ENCODE measurements at places on chromosomes 2 and 18. TPM values are rescaled to one million over a fixed set of nuclear protein-coding genes. Genes with fewer than 3 reads are reported as not detected.

The GBX2 gene
- 0.65 TPM for polyA plus RNA-seq

The GNLY gene
- polyA plus RNA-seq = 0.41 TPM

The UPP2 gene
- polyA plus RNA-seq = 6.7 TPM

The NXPH2 gene
- 5.9 TPM for polyA plus RNA-seq

The THUMPD2 gene
- polyA plus RNA-seq = 26.4 TPM

The IL1F10 gene
- not detected for polyA plus RNA-seq
